ENCODE measurements at places on chromosomes 5 and 9. TPM values are rescaled to one million over a fixed set of nuclear protein-coding genes. Genes with fewer than 3 reads are reported as not detected.

DNA sequence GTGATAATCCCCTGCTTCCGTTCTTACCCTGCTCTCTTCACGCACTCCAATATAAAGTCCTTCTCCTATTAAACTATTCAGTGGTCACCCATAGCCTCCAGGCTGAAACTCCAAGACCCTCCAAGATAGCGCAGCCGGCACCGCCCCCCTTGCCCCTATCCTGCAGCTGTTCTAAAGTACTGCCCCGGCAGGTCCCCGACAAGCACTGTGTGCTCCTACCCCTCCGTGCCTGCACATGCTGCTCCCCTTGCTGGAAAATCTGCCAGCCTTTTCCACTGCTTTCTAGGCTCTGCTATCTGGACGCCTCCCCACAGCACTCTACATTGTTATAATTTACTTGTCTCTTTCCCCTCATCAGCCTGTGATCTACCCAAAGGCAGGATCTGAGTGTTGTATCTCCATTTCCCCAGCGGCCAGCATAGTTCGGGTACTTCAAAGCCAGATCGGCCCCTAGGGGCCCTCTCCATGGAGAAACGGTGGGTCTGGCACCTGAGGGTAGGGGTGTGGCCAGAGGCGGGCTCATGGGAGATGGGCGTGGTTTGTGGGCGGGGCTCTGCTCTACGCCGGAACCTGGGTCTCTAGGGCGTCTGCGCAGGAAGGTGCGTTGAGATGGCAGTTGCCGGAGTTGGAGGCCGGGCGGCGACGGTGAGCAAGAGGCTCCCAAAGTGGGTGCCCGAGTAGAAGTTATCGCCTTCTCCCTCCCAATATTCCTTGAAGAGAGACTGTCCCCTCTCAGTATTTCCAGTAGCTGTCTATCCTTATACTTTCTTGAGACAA lies 83.5 kb upstream of the RUSC2 start:
- no peaks in the 10 kb centered on the region for H3K27me3 ChIP-seq
- peaks cover 26% of the 10 kb centered on the region for H3K36me3 ChIP-seq
- H3K4me1 ChIP-seq = peaks cover 6% of the 10 kb centered on the region
- no peak for DNase-seq
- H3K27ac ChIP-seq = no peak overlapping the region

Gene ZNF354B
- 12.8 TPM for total RNA-seq

DNA sequence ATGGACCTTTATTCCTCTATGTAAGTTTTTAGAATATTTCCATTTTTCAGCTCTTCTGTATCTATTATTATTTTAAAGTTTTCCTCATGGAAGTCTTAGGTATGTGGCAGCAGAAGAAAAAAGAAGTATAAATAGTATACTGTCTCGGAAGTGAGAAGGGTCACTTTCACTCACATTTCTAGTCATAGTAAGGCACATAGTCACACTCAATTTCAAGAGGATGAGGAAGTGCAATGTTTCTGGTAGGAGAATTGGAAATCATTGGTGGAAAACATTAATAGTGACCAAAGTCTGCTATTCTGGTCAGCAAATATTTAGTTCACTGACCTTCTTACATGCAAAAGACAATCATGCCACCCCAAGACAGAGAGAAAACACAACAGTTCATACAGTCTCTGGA lies 35.2 kb upstream of the TNFSF8 start:
- H3K27ac ChIP-seq = no peak overlapping the region
- H3K4me1 ChIP-seq = no peaks in the 10 kb centered on the region
- peaks cover 23% of the 10 kb centered on the region for H3K27me3 ChIP-seq
- peaks cover 11% of the 10 kb centered on the region for H3K36me3 ChIP-seq
- DNase-seq = no peak
- no peak overlapping the region for H3K4me3 ChIP-seq

DNA sequence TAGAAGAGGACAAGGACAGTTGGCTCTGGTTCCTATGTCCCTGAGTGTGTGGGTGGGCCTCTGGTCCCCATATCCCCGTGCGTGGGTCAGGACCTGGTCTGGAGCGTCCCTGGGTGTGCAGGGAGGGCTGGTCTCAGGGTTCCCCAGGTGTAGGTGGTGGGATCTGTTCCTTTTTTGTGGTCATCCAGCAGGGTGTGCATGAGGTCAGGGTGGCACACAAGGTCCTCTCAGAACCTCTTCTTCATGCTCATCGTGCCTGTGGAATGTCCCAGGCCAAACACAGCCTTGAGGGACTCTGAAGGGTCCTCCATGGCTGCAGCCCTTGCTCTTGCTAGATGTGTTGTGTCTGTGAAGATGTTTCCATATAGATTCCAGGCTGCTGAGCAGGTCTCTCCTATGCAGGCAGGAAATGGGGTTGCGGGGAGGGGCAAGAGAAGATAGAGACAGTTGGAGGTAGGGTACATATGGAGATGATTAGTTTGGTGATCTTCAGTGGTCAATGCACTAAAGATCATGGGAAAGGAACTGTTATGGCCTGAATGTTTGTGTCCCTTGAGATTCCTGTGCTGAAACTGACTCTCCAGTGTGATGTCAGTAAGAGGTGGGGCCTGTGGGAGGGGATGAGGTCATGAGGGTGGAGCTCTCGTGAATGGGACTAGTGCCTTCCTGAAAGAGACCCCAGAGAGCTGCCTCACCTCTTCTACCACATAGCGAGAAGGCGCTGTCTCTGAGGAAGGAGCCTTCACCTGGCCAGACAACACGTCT lies 53.1 kb downstream of the NXNL2 start:
- H3K27me3 ChIP-seq = peaks cover 3% of the 10 kb centered on the region
- DNase-seq = no peak
- peaks cover 22% of the 10 kb centered on the region for H3K4me1 ChIP-seq
- no peak overlapping the region for H3K27ac ChIP-seq

DNA sequence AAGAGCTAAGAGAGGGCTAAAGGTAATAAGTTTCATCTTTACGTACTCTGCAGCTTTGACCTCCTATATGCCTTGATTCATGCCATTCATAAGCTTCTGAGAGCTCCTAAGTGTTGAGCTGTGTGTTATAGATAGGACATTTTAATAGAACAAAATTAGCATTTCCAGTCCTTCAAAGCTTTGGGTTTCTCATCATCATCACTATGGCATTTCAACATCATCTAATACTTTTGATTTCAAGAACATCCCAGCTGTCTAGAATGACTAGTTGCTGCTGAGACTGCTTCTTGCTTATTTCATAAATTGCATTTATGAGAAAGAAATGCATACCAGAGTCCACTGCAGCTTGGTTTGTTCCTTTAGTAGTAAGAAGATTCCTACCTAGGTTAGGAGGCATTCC lies 201.7 kb downstream of the SGCD start:
- H3K36me3 ChIP-seq = no peaks in the 10 kb centered on the region
- no peak overlapping the region for H3K27ac ChIP-seq
- H3K27me3 ChIP-seq = no peaks in the 10 kb centered on the region
- no peak for DNase-seq
- H3K4me3 ChIP-seq = no peak overlapping the region

- DNase-seq = no peak
- peaks cover 10% of the 10 kb centered on the region for H3K36me3 ChIP-seq
- H3K27ac ChIP-seq = peak overlapping the region; percentile 81
- peaks cover 70% of the 10 kb centered on the region for H3K4me1 ChIP-seq
Observed at GRCh38 chr5:172417130-172417841, 37.0 kb downstream of the SH3PXD2B start.

Gene TAS2R1
- 1.6 TPM for total RNA-seq

DNA sequence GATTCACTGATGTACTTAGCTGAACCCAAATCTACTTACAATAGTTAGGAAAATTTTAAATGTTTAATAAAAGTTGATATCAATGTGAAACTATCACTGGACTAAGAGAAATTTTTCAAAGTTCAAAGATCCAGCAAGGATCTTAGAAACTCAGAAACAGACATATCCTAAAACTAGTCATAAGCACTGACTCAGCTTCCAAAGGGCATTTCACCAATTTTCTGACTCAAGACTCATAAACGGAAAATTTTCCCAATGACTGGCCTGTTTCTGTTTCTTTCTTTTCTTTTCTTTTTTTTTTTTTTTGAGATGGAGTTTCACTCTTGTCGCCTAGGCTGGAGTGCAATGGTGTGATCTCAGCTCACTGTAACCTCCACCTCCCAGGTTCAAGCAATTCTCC lies 66.6 kb downstream of the CDC14B start:
- no peak for DNase-seq
- peak overlapping the region; percentile 12 for H3K4me3 ChIP-seq
- H3K27me3 ChIP-seq = no peaks in the 10 kb centered on the region
- H3K36me3 ChIP-seq = peaks cover 4% of the 10 kb centered on the region
- peaks cover 54% of the 10 kb centered on the region for H3K4me1 ChIP-seq

Gene SOHLH1
- not detected for total RNA-seq

- DNase-seq = no peak
- no peak within 1 kb of the TSS for H3K4me3 ChIP-seq
- peaks cover 7% of the 10 kb centered on the region for H3K4me1 ChIP-seq
- no peak within 1 kb of the TSS for H3K27ac ChIP-seq
Observed at GRCh38 chr9:5185220-5185840, at the start of gene INSL6. Gene INSL6 (minus strand): TSS chr9:5185639. CDS start chr9:5185602, 37 bp downstream.

GRCh38 chr5:83281176-83281575 lies 190.4 kb upstream of the VCAN start:
- H3K27me3 ChIP-seq = no peaks in the 10 kb centered on the region
- no peaks in the 10 kb centered on the region for H3K36me3 ChIP-seq
- H3K27ac ChIP-seq = no peak overlapping the region
- no peak for DNase-seq
- peaks cover 27% of the 10 kb centered on the region for H3K4me1 ChIP-seq

- H3K27ac ChIP-seq = no peak overlapping the region
- H3K36me3 ChIP-seq = no peaks in the 10 kb centered on the region
- DNase-seq = no peak
- no peaks in the 10 kb centered on the region for H3K27me3 ChIP-seq
Observed at GRCh38 chr5:80837679-80838078, 122.5 kb upstream of the RASGRF2 start.

- DNase-seq = no peak
- H3K27ac ChIP-seq = no peak overlapping the region
- no peak overlapping the region for H3K4me3 ChIP-seq
- H3K27me3 ChIP-seq = peaks cover 2% of the 10 kb centered on the region
- H3K4me1 ChIP-seq = no peaks in the 10 kb centered on the region
Observed at GRCh38 chr5:120882038-120882775, 418.1 kb downstream of the PRR16 start.

- H3K4me1 ChIP-seq = peaks cover 19% of the 10 kb centered on the region
- peak overlapping the region; percentile 0 for H3K27ac ChIP-seq
- H3K27me3 ChIP-seq = no peaks in the 10 kb centered on the region
- no peak overlapping the region for H3K4me3 ChIP-seq
Observed at GRCh38 chr9:96232539-96233241, 69.3 kb downstream of the HSD17B3 start.

DNA sequence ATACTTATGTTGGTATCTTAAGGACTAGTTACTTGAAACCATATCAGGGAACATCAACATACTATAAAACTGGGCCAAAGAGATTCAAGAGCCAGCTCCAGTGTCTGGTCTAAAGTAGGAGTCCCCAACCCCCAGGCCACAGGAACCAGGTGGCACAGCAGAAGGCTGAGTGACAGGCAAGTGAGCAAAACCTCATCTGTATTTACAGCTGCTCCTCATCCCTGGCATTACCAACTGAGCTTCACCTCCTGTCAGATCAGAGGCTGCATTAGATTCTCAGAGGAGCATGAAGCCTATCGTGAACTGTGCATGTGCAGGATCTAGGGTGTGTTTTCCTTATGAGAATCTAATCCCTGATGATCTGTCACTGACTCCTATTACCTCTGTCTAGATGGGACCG lies 581.6 kb upstream of the CDH9 start:
- no peak for DNase-seq
- no peaks in the 10 kb centered on the region for H3K27me3 ChIP-seq
- no peaks in the 10 kb centered on the region for H3K4me1 ChIP-seq
- H3K4me3 ChIP-seq = no peak overlapping the region

GRCh38 chr5:118115791-118116190 lies 872.6 kb downstream of the DTWD2 start:
- H3K36me3 ChIP-seq = no peaks in the 10 kb centered on the region
- H3K4me3 ChIP-seq = no peak overlapping the region
- H3K27ac ChIP-seq = no peak overlapping the region

DNA sequence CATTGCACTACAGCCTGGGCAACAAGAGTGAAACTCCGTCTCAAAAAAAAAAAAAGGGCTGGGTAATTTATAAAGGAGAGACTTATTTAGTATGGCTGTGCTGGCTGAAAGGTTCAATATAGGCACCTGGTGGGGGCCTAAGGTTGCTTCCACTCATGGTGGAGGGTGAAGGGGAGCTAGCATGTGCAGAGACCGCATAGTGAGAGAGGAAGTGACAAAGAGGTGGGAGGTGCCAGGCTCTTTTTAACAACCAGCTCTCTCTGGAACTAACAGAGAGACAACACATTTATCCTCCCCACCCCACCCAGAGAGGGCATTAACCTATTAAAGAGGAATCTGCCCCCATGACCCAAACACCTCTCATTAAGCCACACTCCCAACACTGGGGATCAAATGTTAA lies 28.9 kb upstream of the SERINC5 start:
- H3K4me3 ChIP-seq = no peak overlapping the region
- no peaks in the 10 kb centered on the region for H3K4me1 ChIP-seq
- H3K27me3 ChIP-seq = no peaks in the 10 kb centered on the region
- no peaks in the 10 kb centered on the region for H3K36me3 ChIP-seq
- no peak overlapping the region for H3K27ac ChIP-seq

Gene PAEP
- total RNA-seq = not detected

DNA sequence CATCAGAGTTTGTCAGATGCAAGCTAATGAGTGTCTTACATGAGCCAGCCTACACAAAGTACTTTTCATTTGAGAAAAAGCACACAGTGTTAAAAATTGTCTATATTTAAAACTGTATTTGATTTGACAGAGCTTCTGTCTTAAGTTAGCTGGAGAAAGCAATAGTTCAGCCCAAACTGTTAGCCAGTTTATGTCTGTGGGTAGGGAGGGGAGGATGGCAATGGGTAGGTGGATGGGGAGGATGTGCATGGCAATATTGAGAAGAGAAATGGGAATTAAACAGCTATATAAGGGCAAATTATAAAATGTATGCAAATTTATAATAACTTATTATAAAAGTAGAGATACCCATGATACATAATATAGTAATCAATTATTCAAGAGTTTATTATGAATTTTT lies 31.3 kb downstream of the CDH9 start:
- H3K4me3 ChIP-seq = no peak overlapping the region
- no peak overlapping the region for H3K27ac ChIP-seq
- no peaks in the 10 kb centered on the region for H3K4me1 ChIP-seq
- DNase-seq = no peak
- H3K27me3 ChIP-seq = peaks cover 2% of the 10 kb centered on the region

- peaks cover 6% of the 10 kb centered on the region for H3K4me1 ChIP-seq
- DNase-seq = no peak
- no peak overlapping the region for H3K27ac ChIP-seq
- H3K36me3 ChIP-seq = peaks cover 5% of the 10 kb centered on the region
- no peaks in the 10 kb centered on the region for H3K27me3 ChIP-seq
- no peak overlapping the region for H3K4me3 ChIP-seq
Observed at GRCh38 chr9:108997112-108997511, 16.2 kb downstream of the CTNNAL1 start.

- H3K27me3 ChIP-seq = no peaks in the 10 kb centered on the region
- peak overlapping the region; percentile 26 for H3K4me3 ChIP-seq
- no peak for DNase-seq
- no peaks in the 10 kb centered on the region for H3K36me3 ChIP-seq
Observed at GRCh38 chr5:57842364-57843058, 359.9 kb upstream of the ACTBL2 start.
